ENCODE measurements at places on chromosomes 12 and 14. TPM values are rescaled to one million over a fixed set of nuclear protein-coding genes. Genes with fewer than 3 reads are reported as not detected.

The CLEC12A gene
- 21.9 TPM for polyA plus RNA-seq

The PTPN21 gene
- 8.2 TPM for polyA plus RNA-seq

The EPYC gene
- polyA plus RNA-seq: 0.05 TPM

The FGD4 gene
- 13.2 TPM for polyA plus RNA-seq

The CEBPE gene
- polyA plus RNA-seq: 0.16 TPM

The TC2N gene
- 20.4 TPM for polyA plus RNA-seq

The TAS2R31 gene
- 0.14 TPM for polyA plus RNA-seq

The B4GALNT3 gene
- 17.2 TPM for polyA plus RNA-seq

The SOCS2 gene
- polyA plus RNA-seq: 45.1 TPM

The KLHDC1 gene
- polyA plus RNA-seq: 0.65 TPM

The ALX1 gene
- 0.14 TPM for polyA plus RNA-seq

The LUM gene
- 74.5 TPM for polyA plus RNA-seq

- no peak for DNase-seq
Observed at GRCh38 chr12:1189163-1189562, 198.1 kb downstream of the ERC1 start.

GRCh38 chr14:79721399-79722084, 489.8 kb downstream of the DIO2 start:
- no peak for DNase-seq

DNA sequence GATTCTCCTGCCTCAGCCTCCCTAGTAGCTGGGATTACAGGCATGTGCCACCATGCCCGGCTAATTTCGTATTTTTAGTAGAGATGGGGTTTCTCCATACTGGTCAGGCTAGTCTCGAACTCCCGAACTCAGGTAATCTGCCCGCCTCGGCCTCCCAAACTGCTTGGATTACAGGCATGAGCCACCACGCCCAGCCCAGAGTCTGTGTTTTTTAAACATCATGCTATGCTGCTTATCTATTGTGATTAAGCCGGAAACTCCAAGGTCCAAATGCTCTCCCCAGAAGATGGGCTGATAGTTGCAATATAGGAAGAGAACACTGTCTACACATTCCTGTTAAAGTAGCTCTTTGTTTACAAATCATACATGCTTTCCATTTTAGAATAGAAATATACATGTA, 30.5 kb upstream of the MAX start:
- no peak for DNase-seq

DNA sequence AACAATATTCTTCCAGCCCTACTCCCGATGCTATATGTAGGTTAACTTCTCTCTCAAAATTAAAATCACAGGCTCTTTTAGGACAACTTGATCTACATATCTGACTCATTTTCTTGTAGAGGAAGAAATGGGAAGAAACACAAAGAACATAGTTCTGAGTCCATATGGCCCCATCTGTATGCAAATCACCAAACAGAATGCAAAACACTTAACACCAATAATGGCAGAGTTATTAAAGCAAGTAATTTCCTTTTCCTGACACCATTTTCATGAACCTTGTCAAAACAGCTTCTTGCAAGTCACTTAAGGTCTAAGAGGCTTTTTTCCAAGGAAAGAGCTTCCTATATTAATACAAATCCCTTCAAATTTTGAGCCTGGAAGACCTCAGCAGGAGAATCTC, 300.4 kb upstream of the CLEC14A start:
- no peak for DNase-seq

DNA sequence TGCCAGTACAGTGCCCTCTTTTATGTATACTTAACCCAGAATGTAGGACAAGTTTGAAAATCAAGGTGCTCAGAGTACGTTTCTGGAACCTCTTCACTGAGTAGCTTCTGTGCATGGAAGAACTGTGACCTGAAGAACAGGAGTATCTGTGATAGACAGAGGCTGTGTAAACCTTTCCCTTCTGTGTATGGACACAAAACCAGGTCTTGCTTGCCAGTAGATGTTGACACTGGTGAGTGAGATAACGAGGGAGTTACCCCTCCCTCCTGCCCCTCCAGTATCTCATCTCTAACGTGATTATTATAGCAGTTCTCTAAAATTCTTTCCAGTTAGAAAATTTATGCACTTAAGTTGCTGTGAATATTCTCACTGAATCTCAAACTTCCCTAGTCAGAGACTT, 170.8 kb downstream of the RPL10L start:
- DNase-seq: no peak

GRCh38 chr12:118827047-118827446, 154.3 kb upstream of the SRRM4 start:
- no peak for DNase-seq

- DNase-seq: no peak
Observed at GRCh38 chr14:101588286-101588975, 27.1 kb downstream of the DIO3 start.

DNA sequence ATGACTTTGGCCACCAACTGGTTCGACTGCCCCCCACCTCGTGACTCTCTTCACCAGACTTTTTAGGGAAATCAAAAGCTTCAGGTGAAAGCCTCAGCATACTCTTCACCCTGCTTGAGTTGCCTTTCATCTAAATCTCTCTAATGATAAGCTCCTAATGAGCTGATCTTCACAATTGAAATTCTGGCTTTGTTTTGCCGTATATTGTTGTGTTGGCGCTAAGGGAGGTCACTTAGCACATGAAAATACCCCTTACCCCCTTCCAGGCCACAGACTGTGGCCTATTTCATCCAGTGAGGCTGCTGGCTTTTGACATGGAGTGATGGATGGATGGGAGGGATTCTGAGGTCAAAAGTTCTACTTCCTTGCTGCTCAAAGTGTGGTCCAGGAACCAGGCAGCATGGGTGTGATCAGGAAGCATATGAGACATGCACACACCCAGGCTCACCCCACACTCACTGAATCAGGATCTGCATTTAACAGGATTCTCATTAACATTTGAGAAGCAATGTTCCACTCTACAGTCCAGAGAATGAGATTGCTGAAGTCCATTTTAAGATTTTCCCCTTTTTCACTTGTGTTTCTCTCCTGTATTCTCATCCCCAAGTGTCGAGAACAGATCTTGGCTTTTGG, 131.4 kb downstream of the DACT1 start:
- peak; percentile 70 for DNase-seq

DNA sequence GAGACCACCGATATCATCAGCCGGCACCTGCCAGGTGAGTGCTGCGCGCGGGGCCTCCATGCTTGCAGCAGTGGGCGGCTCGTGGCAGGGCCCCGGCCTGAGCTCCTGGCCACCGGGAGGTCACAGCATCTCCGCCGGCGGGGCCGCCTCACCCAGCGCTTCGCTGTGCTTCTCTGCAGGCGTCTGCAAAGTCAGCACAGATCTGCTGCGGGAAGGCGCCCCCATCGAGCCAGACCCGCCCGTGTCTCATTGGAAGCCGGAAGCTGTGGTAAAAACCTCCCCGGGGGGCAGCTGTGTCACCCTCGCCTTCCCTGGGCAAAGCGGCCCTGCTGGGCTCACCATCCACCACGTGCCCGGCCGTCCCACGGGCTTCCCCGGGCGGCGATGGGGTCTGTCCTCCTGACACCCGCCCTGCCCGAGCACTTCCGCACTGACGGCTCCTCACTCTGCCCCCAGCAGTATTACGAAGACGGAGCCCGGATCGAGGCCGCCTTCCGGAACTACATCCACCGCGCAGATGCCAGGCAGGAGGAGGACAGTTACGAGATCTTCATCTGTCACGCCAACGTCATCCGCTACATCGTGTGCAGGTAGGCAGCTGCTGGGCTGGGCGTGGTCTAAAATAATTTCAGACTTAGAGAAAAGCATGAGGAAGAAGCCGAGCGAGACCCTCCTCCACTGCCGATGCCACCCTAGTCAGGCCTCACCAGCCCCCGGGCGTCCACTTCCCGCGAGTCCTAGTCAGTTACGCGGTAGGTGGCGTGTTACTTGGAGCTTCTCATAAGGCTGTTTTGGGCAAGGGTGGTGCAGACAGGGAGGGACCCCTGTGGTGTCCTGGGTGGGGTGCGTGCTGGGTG, 7.1 kb downstream of the PGAM5 start:
- DNase-seq: no peak

GRCh38 chr14:106831322-106831720, 1304.9 kb downstream of the TMEM121 start:
- no peak for DNase-seq

- no peak for DNase-seq
Observed at GRCh38 chr12:77070382-77070781, 5.0 kb upstream of the E2F7 start.

DNA sequence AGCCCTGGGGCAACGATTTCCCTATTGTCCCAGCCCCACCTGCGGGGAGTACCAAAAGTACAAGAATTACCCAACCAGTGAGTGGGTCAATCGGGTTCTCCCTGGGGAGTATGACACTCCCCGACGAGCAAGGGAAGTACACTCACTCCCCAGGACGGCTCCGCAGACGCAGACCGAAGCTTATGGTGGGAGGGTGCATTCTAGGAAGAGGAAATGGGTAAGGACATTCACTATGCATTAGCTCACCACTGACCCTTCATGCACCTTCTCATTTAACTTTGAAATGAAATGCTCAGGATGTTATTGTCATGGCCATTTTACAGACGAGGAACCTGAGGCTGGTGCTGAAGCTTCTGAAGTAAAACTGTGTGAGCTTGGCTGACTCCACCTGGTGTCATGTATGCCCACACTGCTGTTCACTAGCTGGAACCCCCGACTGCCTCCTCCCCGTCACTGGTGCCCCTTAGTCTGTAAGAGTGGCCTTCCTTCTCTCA, 45.8 kb upstream of the TMED10 start:
- DNase-seq: no peak

GRCh38 chr14:37591311-37591940, 3.6 kb downstream of the FOXA1 start:
- DNase-seq: peak; percentile 67

- DNase-seq: no peak
Observed at GRCh38 chr14:56340932-56341331, 222.7 kb downstream of the PELI2 start.

- no peak for DNase-seq
Observed at GRCh38 chr14:99263564-99264330, 8.2 kb downstream of the BCL11B start.

DNA sequence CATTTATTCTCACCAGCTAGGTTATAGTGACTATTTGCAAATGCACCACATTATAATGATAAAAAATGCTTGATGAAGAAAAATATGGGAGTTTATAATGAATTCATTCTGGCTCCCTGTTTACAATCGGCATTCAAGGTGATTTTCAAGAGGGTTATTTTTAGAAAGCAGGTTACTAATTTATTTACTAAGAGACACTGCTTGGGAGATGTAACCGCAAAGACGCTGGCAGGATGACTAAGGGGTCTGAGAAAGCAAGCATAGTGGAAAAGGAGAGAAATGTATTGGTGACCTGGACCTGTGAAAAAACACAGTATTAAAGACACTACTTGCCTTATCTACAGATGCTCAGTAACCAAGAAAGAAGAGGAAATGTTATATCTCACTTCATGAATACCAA, 13.3 kb upstream of the PITPNM2 start:
- DNase-seq: no peak

- DNase-seq: no peak
Observed at GRCh38 chr12:106085213-106085612, 53.5 kb downstream of the NUAK1 start.

DNA sequence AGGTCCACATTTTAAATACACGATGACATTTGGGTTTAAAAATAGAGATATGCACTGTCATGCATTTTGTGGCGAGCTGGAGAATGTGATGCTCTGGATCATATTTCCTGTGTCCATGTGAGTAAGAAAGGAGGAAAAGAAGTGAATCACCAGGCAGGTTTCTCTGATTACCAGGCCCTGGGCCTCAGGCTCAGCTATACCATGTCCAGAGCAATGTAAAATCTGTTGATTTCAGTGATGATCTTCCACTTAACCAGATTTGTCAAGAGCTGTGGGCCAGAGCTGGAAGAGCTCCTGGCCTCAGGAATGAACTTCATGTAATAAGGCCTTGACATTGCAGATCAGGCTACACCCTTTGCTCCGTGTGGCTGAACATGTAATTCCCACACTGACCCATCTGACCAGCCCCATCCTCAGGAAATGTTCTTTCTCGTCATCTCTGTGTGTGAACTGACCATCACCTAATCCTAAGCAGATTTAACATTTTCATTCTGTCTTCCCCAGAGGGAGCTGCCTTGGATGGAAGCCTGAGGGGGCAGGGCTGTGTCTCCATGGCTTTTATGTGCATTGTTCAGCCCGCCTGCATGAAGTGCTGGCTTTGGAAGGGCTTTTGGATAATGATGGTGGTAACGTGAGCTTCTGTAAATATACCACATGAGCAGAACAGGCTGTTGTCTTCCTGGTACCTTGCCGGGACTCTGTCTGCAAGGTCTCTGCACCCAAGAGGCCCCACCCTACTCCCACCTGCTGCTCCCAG, 54.5 kb downstream of the CRACR2A start:
- DNase-seq: peak; percentile 69

DNA sequence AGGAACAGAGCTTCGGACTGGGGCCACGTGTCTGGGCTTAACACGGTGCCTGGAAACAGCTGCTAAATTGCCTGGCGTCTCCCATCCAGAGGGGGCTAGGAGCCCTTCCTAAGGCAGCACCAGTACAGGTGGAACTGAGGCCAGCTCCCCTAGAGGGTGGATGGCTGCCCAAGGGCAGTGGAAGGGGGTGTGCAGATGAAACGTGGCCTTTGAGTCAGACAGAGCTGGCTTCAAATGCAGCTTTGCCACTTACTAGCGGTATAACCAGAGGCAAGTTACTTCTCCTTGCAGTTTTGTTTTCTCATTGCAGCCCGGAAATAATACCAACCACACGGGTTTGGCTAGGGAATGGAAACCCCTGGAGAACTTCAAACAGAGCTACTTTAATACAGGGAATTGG, 59.3 kb upstream of the SLC24A4 start:
- no peak for DNase-seq

DNA sequence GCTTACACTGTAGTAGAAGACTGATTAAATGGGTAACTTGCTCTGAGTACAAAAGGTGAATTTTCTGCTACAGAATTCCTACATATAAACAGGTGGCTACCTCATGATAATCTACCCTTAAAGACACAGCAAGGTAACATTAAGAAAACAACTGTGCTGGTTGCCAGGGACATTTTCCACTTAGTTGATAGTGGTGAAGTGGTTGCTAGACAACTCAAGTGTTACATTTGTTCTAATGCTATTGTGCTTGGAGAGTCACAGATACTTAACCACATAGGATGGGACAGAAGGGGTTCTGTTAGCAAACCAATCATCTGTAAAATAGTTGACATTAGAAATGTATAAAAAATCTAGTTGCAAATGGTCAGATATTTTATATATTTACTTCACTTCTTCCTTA, 870.3 kb upstream of the SEL1L start:
- DNase-seq: no peak

DNA sequence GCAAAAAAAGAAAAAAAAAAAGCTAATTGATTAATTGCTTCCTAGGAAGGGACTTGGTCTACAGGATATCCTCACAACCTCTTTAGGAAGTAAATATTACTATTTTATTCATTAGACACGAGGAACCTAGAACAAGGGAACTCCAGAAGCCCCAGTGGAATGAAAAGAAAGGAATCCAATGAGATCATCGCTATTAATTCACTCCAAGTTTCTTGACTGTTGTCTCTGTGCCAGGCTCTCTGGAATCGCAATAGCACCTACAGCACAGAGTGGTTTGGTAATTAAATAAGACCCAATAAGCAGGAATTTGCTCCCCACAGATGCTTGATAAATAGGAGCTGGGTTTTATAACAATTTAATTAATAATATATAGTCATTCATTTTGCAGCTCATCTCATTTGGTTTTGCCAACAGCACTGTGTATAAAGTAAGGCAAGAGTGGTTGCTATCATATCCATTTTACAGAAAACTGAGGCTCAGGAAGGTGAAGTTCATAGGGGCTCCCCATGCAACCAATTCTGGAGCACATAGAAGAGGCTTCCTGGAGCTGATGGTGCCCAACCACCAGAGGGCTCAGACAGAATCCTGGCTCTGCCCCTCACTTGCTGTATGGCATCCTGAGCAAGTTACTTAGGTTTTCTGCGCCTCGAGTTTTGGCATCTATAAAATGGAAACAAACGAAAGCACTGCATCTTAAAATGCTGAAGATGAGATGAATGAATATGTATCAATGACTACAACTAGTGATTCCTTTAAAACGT, 420.2 kb downstream of the MED13L start:
- DNase-seq: no peak
